Epithelial cell of esophagus (primary cell): ENCODE measurements at places on chromosomes 4 and X.

DNA sequence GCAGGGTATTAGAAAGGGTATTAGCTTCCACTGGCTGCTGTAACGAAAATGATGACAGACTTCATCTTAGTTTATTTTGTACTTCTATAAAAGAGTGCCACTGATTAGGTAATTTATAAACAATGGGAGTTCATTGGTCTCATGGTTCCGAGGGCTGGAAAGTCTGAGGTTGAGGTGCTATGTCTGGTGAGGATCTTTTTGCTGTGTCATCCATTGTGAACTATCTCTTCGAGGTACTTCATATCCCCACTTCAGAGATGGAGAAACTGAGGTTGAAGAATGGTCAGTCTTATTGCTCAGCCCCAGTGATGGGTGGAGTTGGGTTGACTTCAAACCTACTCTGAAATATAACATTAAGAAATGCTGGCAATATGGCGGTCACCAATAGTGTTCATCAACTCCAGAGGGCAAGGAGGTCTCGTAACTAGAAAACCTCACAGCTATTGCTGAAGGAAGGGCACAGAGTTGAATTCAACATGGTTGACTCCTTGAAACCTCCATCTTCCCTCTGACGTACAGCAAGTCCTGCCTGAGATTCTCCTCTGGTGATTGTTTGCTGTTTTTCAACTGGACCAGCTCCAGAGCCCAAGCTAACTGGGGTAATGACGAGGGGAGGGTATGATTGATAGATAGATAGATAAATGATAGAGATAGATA is 53.6 kb upstream of the SHOX start:
- no peak for DNase-seq

DNA sequence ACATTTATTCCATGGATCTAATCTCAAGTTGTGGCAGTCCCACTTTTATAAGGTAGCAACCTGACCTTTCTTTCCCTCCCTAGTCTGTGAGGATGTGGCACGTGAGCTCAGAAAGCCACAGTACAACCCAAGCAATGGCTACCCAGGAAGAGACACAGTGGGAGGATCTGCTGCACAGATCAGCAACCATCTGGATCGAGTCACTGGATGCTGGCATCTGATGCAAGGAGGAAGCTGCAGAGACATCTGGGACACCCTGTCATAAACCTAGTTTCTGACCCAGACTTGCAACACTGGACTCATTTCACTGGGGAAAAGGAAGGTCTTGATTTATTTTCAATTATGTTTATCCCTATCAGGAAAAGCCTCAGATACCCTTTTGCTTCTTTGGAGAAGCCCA is 327.1 kb downstream of the PAPSS1 start:
- peak; percentile 18 for DNase-seq

GRCh38 chrX:85215946-85216345 is 27.6 kb downstream of the SATL1 start:
- no peak for DNase-seq

GRCh38 chr4:186134257-186134656 is 29.8 kb downstream of the FAM149A start:
- no peak for DNase-seq

DNA sequence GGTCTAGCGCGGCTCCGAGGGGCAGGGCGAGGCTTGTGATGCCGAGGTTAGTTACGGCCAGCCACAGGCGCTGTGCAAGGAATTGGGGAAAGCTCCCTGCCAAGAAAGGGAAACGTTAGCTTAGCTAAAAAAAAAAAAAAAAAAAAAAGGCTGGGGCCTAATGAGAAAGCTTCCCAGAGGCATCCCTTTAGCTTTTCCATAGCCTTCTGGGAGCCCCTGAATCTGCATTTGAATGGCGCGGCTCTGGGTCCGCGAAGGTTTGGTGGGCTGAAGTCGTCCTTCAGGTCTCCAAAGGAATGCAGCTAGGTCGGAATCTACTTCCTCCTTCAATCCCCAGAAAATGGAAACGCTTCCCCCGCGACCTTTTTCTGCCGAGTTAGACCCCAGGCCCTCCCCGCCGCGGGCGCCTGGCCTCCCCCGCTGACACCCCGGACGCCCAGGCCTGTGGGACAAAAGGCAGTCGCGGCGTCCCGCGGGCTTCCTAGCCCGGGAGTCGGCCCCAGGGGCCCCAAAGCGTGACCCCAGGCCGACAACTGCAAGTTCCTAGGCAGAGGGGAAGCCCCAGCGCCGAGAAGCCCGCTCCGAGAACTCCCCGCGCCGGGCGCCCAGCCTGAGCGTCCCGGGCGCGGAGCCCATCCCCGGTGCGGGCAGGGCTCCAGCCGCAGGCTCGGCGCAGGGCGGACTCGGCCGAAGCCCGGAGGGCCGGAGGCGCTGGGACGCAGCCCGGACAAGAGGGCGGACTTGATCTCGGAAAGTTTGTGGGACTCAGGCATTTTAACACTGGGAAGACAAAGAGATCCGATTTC is 605 bp upstream of the FAT1 start:
- peak; percentile 29 for DNase-seq

DNA sequence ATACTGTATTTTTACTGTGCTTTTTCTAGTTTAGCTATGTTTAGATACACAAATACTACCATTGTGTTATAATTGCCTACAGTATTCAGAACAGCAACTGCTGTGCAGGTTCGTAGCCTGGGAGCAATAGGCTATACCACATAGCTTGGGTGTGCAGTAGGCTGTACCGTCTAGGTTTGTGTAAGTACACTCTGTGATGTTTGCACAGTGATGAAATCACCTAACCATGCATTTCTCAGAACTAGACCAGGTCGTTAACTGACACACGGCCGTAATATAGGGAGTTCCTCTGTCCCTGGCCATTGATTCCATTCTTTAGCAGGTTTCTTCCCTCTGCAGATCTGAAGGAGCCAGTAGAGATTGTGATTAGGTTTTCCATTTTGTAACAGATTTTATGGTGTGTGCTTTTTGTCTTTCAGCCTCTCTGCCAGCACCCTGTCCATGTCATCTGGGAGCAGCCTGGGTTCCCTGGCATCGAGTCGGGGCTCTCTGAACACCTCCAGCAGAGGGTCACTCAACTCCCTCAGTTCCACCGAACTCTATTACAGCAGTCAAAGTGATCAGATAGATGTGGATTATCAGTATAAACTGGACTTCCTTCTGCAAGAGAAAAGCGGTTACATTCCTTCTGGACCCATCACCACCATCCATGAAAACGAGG is 59.5 kb downstream of the CLDN22 start:
- DNase-seq = peak; percentile 27

DNA sequence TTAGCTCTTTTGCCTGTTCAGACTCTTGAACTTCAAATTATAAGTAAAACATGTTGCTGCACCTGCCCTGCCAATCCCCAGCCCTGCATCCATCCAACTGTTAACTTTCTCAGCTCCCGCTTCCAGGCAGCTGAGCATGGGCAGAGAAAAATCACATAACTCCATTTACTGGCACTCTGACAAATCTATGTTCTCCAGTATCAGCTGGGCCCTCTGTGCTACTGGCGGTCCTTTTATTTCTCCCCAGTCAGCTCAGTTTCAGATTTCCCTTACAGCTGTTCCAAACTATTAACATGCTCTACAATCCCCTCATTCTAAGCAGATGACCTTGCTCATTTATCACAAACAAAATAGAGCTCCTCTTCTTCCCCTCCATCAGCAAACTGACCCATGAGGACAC is 240.4 kb upstream of the TET2 start:
- no peak for DNase-seq
